ENCODE measurements at places on chromosomes 1 and 21. TPM values are rescaled to one million over a fixed set of nuclear protein-coding genes. Genes with fewer than 3 reads are reported as not detected.

The FAM167B gene
- 0.38 TPM for total RNA-seq

The ZFP69B gene
- 4.2 TPM for total RNA-seq

The GON4L gene
- 31.3 TPM for total RNA-seq

The PROK1 gene
- total RNA-seq: not detected

The WDR64 gene
- not detected for total RNA-seq

The NENF gene
- 31.2 TPM for total RNA-seq

The LCE1B gene
- not detected for total RNA-seq

The COL8A2 gene
- 2.0 TPM for total RNA-seq

The CD101 gene
- total RNA-seq: under 0.01 TPM

The GRIK3 gene
- not detected for total RNA-seq

The ACTN2 gene
- 0.56 TPM for total RNA-seq

The EPHA8 gene
- total RNA-seq: not detected

The CD1B gene
- total RNA-seq: not detected

The RAB25 gene
- total RNA-seq: not detected

The ZNF672 gene
- total RNA-seq: 23.2 TPM

The TNFRSF14 gene
- total RNA-seq: 10.9 TPM

Measured in regular cardiac myocyte (primary cell).